ENCODE measurements at places on chromosomes 4 and X.

DNA sequence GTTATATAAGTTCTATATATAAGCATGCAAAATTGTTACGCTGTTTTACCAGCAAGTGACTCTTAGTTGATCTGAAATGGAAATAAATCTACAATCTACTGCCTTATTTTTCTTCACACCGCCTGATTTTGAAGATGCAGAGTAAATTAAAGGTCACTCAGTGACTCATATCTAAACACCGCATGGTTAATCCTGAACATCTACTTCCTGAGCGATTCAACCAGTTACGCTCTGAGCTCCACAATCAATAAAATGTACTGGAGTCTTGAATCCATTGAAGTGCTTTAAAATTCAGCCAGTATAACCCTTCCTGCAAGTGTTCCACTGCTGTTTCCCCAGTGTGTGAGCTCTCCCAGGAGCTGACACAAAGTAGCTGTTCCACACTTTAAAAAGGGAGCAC is 192.8 kb downstream of the SLC7A11 start:
- no peak for DNase-seq

DNA sequence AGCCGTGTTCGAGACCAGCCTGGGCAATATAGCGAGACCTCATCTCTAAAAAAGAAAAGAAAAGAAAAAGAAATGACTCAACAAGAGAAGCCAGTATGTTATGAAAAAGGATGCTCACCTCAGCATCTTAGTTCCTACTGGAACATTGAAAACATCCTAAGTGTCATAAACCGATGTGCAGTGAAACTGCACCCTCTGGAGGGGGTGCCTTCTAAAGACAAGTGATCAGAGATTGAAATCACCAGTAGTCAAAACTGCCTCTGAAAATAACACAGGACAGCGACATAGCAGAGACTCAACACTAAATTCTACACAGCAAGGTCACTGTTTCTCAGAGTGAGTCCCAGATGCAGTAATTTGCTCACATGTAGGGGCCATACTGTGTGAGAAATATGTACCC is 28.0 kb upstream of the ATP6AP2 start:
- no peak for DNase-seq

DNA sequence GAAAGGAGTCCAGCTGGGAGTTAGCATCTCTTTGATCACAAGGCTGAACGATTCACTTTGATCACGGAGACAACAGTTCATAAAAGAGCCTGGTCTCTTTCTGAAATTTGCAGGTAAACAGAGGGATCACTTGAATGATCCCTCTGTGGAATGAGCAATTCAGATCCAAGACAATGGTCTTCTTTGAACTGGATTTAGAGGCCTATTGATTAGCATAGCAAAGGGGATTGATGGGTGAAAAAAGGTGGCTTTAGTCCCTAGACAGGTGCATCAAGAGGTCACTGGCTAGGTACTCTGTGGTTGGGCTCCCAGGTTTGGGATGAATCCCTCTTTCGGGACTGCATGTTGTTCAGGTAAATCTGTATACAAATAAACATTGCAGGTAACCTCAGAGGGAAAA is 223.8 kb upstream of the TAPT1 start:
- DNase-seq: no peak

- no peak for DNase-seq
Observed at GRCh38 chrX:48540028-48540375, 488 bp downstream of the TBC1D25 start.

GRCh38 chr4:53844551-53844950 is 219.9 kb downstream of the CHIC2 start:
- no peak for DNase-seq

DNA sequence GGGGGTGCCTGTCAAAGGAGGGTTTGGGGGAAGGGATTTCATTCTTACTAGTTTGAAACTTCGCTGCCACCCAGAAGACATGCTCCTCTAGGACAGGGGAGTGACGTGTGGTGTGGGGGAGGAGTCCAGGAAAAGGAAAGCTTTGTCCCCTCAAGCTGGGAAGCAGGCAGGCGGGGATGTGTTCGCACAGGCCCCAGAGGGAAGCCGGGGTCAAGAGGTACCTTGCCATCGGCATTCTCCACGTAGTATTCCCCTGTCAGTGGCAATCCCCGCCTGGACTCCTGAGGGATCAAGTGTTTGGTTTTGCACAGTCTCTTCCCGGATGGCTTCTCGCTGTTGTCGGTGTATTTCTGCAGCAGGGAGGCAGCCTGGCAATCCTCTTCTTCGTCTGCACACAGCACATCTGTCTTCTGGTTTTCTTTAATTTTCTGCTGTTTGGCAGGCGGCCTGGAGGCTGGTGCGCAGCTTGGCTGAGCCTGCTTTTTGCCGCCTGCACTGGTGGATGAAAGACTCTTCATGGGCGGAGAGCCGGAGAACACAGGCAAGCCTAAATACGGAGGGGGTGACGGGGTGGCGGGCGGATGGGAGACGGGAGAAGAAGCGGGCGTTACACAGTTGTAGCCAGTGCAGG is 35.1 kb downstream of the BCOR start:
- DNase-seq: no peak

GRCh38 chr4:40325406-40326019 is 9.6 kb upstream of the CHRNA9 start:
- DNase-seq: no peak

- no peak for DNase-seq
Observed at GRCh38 chr4:89368861-89369260, 61.3 kb upstream of the GPRIN3 start.

DNA sequence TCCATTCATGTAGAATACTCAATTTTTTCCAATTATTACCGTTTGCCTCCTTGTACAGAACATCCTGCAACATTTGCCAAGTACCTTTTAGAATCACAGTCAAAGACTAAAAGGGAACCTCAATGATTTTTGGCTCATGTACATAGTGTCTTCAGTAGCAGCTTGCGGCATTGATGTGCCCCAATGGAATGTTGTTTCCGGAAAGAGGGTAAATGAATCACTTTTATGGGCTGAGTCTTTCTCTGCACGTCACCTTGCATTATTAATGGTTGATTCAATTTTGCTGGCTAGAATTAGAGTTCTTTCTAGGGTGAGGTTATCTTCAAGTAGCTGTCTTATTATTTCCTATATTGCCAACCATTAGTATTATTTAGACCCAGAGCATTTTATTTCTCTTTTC is 116.9 kb upstream of the GABRA2 start:
- no peak for DNase-seq

- no peak for DNase-seq
Observed at GRCh38 chrX:74465424-74465823, 44.1 kb downstream of the SLC16A2 start.

GRCh38 chr4:79163981-79164490 is 161.8 kb downstream of the NAA11 start:
- DNase-seq: no peak

DNA sequence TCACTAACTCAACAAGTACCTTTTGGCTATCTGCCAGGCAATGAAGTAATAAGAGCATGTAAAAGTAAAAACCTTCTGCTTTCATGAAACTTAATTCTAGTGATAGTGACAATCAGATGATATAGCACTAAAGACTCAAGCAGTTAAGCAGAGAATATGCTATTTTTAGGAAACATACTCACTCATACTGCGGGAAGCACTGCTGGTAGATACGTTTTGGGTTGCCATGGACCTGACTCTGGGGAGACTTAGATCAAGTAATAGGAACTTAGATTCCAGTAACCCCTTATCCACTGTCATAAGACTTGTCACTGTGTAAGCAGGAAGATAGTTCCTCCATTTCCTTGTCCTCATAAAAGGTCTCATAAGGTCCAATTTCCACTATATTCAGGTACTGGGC is 386.3 kb downstream of the DMD start:
- DNase-seq: no peak

- no peak for DNase-seq
Observed at GRCh38 chrX:5388087-5388486, 840.6 kb downstream of the NLGN4X start.

GRCh38 chrX:23817979-23818336 is 35.0 kb downstream of the SAT1 start:
- no peak for DNase-seq

DNA sequence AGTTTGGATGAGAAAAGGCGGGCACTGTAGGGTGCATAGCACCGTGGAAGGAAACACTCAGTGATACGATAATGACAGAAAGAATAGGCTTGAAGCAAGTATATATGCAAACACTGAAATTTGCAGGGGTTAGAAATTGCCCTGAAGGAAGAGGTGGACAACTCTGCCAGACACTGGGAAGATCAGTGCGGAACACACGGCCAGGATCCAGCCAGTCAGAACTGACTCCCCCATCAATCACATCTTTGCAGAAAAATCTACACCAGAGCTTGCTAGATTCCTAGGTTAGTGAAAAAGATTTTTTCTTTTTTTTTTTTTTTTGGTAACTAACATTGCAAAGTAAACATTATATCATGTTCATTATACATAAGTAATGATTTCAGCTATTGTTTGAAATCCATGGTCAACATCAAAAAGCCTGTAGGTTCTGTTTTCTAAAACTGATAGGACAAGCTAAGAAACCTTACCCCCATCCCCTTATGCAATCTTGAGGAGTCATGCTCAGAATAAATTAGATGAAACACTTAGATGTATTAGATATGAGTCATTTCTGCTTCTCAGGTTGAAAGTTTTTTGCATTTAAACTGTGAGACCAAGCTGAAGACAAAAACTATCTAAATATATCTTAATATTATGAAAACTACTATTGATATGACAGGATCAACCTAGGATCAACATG is 38.9 kb downstream of the TRIML1 start:
- DNase-seq: no peak

DNA sequence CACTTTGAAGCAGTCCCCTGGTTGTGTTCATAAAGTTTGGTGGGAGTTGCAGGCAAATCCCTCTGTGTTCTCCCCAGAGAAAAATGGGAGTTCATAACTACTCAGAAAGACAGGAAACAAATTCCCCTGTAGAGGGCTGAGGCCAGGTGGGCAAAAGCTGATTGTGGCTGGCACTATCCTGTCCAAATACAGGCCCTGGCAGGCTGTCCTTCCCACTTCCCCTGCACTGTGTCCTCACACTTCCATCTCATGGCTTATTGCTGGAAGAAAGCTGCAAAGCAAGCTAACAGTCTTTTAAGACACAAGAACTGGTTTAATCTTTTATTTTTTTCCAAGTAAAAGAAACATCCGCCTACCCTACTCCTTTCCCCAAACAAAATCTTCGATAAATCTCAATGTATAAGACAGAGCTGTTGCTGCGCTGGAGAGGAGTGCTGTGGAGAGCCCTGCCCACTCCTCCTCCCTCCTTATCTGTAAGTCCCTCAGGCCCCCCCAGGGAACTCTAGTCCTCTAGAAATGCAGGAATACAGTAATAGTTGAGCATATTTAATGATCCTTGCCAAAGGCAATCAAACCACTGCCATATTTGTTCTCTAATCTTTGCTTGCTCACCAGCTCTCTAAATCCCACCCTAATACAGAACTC is 14.0 kb downstream of the TAPT1 start:
- DNase-seq: no peak

- DNase-seq: no peak
Observed at GRCh38 chrX:115494161-115494560, 66.8 kb upstream of the PLS3 start.

GRCh38 chrX:28590396-28590795 is 3.1 kb downstream of the IL1RAPL1 start:
- DNase-seq: no peak

- no peak for DNase-seq
Observed at GRCh38 chr4:120865985-120866384, 56.5 kb downstream of the PRDM5 start.

GRCh38 chr4:4333265-4333706 is 43.2 kb downstream of the ZBTB49 start:
- DNase-seq: no peak

GRCh38 chr4:166625018-166625637 is 609.2 kb downstream of the SPOCK3 start:
- DNase-seq: no peak

- no peak for DNase-seq
Observed at GRCh38 chr4:14022456-14022855, 394.9 kb upstream of the BOD1L1 start.

DNA sequence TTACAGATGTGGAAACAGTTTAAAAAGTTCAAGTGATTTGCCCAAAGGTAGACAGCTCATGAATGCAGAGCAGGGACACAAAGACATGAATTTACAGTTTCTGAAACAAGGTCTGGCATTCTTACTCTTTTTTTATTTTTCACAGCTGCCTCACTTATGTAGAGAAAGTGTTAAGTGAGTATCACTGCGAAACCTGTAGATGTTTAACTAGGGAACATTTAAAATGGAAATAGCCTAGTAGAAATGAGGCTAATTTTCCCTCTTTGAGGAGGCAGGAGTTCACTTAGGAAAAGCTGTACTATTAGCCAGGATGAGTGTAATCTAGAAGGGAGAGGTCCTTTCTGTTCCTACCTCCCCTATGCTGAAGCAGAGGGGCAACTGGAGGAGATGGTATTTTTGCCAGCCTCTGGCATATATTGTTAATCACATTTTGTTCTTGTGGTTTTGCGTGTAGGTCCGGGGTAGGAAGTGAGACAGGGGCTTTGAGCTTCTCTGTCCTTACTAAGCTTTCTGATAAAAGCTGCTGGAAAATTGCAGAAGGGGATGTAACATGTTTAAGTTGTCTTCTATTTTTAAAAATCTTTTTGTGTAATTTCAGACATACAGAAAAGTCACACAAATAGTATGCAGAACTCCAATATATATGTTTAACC is 492.8 kb upstream of the NR3C2 start:
- no peak for DNase-seq

- DNase-seq: no peak
Observed at GRCh38 chr4:65007841-65008439, 598.7 kb upstream of the TECRL start.

DNA sequence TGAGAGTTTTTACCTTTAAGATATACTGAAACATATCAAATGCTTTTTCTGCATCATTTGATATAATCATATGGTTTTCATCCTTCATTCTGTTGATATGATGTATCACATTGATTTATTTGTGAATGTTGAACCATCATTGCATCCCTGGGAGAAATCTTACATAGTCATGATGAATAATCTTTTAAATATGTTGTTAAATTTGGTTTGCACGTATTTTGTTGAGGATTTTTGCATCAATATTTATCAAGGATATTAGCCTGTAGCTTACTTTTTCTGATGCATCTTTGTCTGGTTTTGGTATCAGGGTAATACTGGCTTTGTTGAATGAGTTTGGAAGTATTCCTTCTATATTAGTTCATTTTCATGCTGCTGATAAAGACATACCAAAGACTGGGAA is 541.4 kb downstream of the TLL1 start:
- no peak for DNase-seq

DNA sequence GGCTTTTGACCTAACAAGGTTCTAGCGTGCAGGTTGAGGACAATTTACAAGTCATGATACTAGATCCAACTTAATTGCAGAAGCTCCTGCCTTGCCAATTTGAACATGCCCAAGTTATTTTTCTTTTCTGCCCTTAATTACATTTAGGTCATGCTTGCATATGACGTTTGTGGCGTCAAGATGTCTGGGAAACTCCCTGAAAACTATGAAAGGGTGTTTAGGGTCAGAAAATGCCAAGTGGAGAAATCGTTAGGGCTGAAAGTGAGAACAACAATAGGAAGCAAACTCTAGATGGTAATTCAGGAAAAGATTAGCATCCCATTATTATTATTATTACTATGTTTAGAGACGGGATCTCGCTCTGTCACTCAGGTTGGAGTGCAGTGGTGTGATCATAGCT is 38.2 kb upstream of the PLAC8 start:
- DNase-seq: no peak

- no peak for DNase-seq
Observed at GRCh38 chr4:161883157-161883556, 280.6 kb downstream of the FSTL5 start.
